MCF 10A (cell line): ENCODE measurements at places on chromosomes 7 and 10.

GRCh38 chr10:97822261-97822687, 27.4 kb upstream of the GOLGA7B start:
- DNase-seq, result peak; percentile 79

GRCh38 chr10:24722131-24722675, 1.5 kb downstream of the ARHGAP21 start:
- DNase-seq, result peak; percentile 38

GRCh38 chr7:3321206-3321605, 20.2 kb downstream of the SDK1 start:
- DNase-seq, result no peak

- DNase-seq, result no peak
These were observed 102.3 kb upstream of the MTPN start for GRCh38 chr7:136079478-136079892.
